Stimulated activated CD4-positive, alpha-beta T cell treated with anti-CD3 and anti-CD28 coated beads, Interleukin-1b, Interleukin-23, amount 100 ng/mL, for 1 hour (primary cell): ENCODE measurements at places on chromosomes 11 and 22.

GRCh38 chr11:27619763-27620335 lies 80.4 kb downstream of the BDNF start:
- DNase-seq: no peak

DNA sequence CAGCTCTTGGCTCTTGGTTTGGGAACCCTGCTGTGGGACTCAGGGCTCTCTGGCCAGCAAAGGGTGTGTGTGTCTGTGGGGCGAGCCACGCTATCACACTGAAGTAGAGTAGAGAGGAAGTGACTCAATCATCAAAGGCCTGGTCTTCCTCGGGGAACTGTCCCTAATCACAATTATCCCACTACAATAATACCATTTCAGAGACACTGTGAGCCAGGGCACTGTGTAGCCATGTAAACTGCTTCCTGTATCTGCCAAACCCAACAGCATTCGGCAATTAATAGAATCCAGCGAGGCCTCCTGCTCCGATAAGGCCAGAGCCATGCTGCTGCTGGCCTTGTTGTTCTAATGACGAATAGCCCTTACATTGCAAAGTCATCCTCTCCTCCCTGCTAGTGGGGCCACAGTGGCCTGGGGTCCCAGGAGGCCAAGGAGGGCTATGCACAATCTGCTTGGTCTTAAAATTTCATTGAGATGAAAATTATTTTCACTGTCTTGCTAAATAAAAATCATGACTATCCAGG lies 49.8 kb upstream of the LMO2 start:
- no peak for DNase-seq

DNA sequence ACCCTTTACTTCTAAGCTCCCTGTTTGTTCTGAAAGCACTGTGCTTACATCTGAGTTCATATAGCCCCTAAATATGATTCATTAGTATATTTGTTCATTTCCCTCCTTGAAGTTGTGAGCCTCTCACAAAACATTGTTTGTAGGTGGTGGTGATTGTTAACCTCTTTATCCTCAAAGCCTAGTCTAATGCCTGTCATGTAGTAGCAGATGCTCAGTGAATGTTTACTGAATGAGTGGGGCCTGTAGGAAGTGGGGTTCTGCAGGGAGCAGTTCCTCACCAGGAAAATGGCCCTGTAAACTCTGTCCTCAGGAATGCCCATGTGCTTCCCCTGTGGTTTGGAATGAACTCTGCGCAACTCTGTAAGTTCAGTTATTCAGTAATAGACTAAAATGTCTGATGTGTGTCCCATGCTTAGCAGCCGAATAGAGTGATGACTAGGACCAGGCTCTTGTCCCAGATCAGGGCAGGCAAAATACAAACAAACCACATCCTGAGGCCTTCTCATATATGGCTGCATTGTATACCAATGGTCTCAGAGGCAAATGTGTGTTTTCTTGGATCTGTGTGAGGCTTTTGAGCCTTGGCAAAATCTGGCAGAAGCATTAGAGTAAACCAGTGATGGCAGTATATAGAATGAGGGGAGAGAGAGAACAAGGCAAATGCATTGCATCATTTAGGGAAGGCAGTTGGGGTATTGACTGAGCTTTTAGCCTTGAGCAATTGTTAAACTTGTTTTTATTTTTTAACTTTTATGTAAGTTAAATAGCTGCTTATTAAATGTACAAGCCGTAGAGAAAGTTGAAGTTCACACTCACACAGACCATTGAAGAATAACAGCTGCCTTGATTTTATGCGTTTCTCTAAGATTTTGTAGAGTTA lies 91.4 kb upstream of the BIRC3 start:
- no peak for DNase-seq

GRCh38 chr11:47732271-47732670 lies 17.1 kb upstream of the AGBL2 start:
- DNase-seq: no peak

GRCh38 chr11:104893876-104894275 lies 4.4 kb downstream of the CASP12 start:
- DNase-seq: no peak

- DNase-seq: no peak
Measured at GRCh38 chr22:25493794-25494193, 70.7 kb upstream of the GRK3 start.

- no peak for DNase-seq
Measured at GRCh38 chr22:36934418-36935312, 21.2 kb downstream of the CSF2RB start.

DNA sequence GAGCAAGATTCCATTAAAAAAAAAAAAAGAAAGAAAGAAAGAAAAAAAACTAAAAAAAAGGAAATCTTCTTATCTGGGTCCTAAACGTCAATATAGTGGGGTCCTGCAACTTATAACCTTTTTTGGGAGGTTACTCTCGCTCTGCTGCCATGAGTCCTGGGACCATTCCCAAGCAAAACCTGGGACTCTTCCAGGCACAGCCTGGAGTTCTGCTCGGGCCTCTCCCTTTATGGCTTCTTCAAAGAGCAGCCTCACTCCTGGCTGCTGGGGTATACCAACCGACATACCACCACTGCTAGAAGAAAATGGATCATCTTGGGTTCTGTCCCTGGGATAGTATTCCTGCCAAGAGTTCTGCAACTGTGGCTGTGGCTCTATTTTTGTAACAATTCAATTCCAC lies 14.1 kb upstream of the CKAP5 start:
- DNase-seq: no peak

DNA sequence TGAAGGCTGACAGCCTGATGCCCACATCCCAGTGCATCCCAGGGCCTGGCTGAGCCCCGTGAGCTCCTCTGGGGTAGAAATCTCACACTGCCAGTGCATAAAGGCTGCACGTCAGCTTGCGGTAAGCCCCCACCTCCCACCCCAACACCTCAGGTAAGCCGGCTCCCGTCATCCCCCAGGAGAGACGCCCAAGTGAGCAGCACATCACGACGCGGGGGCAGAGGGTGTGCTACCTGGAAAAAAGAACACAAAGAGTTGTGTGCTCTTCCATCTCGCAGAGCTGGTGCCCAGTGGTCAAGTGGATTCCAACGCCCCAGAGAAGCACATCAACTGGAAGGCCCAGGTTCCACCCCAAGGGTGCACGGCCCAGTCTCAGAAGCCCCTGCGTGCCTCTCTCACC lies 50.0 kb downstream of the IGSF9B start:
- no peak for DNase-seq

DNA sequence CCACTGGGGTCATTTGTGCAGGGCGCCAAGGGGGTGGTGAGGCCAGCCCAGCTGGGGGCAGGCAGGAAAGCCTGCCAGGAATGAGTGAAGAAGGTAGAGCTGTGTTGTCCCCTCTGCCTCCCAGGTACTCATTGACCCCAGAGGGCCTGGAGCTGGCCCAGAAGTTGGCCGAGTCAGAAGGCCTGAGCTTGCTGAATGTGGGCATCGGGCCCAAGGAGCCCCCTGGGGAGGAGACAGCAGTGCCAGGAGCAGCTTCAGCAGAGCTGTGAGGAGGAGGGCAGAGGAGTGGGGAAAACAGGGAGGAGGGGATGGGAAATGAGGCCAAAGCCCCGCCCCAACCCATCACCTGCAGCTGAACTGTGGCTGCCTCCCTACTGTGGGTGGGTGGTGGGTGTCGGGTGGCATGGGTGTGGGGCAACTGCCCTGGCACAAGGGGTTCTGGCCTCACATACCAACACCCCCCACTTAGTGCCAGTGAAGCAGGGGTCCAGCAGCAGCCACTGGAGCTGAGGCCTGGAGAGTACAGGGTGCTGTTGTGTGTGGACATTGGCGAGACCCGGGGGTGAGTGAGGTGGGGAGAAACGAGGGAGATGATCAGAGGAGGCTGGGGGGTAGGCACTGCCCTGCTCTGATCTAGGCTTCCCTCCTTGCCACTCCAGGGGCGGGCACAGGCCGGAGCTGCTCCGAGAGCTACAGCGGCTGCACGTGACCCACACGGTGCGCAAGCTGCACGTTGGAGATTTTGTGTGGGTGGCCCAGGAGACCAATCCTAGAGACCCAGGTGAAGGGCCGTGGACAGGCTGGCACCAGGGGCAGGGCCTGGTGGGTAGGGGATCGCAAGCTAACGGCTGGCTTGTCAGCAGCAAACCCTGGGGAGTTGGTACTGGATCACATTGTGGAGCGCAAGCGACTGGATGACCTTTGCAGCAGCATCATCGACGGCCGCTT lies 3.0 kb downstream of the MUS81 start:
- no peak for DNase-seq

GRCh38 chr11:104484804-104485554 lies 321.0 kb upstream of the PDGFD start:
- DNase-seq: no peak

DNA sequence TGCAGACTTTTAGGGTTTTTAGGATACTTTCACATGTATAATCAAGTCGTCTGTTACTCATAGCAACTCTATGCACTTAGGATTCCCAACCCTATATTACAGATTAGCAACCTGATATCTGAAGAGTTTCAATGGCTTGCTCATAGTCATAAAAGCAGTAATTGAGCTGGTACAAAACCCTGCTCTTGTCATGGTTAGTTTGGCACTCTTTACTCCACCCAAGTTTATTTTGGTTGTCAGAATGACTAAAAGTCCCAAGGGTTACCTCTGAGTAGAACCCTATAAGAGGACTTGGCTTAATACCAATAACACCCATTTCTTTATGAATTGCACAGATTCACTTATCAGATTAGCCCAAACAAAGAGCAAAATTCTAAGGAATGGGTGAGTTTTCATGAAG lies 550.6 kb downstream of the SOX6 start:
- no peak for DNase-seq

DNA sequence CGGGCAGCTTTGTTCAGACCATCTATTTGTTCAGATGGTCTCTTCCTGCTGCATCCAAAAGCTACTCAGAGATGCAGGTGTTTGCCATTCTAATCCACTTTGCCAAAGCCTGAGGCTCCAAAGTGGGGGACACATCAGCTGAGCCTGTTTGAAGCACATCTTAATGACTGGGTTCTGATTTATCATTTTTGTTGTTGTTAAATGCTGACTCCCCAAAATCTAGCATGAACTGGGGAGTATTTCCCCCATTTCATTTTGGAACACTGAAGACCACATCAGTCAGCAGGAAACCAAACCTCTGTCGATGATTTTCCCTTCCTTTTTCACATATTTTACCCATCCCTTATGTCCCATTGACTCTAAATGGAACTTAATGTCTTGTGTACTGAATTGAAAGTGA lies 262.6 kb downstream of the NTM start:
- no peak for DNase-seq

DNA sequence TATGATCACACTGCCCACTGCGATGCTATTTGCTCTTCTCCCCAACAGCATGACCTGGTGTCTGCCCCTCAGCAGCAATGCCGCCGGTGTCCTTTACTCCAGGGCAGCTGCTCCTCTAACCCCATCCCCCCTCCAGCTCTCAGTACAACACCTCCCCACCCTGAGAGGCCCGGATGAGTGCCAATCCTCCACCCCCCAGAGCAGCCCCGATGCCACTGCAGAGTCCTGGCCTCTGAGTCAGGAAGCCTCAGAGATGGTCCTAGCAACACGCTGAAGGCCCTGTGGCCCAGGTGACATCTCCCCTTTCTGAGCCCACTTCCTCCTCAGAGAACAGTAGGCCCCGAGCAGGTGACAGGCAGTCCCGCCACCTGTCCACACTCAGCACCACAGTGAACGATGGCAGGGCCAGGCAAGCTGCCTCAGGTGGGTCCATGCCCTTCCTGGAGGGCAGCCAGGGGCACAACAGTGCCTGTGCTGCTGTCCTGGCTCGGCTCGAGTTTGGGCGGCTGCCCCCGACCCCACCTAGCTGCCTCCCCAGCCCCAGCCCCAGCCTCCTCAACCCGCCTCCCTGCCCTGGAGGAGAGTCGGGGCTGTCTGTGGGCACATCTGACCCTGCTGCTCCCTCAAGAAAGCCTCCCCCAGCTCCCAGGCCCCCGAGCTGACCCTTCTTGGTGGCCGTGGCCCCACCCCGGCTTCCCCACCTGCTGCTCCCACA lies 3.9 kb upstream of the NDUFS8 start:
- no peak for DNase-seq

DNA sequence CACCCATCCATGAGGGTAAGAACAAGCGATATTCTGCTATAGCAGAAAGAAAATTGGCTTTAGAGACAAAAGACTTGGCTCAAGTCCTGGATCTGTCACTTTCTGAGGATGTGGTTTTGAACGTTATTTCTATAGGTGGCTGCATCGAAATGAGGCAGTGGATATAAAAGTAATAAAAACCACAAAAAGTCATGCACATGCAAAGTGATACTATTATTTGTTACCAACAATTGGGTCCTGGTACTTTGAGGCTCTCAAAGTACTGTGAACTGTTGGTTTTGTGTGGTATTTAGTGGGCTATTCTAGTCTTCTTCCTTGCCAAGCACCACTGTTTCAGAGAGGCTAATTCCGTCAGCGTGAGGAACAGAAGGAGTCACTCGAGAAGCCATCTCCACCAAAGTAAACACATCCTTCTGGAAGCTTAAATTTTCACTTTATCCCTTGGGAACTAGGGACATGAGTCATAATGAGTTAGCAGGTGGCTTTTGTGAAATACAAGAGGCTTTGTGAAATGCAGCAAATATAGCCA lies 13.1 kb downstream of the UBASH3B start:
- DNase-seq: no peak

DNA sequence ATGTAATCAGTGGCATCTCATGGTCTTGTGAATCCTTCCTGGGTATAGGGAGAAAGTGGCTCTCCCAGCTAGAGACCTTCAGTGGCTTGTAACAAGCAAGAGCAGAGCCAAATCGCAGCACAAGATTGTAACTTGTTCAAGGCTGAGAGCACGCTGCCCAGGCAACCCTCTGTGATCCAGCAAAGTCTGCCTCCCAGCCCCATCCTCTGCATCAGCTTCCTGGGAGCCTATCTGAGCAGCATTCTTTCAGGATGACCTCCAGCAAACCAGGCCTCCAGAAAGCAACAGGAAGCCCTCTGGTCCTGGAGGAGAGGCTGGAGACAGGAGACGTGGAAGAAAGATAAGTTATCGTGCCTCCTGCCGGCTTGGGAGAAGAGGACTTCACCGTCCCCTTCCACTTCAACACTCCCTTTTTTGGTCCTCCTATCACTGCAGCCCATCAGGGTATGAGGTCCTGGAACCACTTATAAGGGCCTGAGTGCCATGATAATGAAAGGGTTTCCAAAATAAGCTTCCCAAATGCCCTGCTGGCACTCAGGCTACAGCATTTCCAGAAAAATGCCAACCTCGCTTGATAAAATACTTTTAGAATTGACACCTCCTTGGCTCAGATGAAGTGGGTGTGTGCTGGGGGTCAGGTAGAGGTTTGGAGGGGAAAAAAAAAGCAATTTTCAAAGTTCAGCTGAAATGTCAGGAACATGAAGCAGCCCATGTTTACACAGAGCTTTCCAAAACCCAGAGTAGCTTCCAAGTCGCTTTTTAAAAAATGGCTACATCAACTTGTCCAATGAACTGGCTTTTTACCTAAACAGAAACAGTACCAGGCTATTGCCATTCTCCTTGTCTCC lies 80.2 kb downstream of the PLEKHA7 start:
- no peak for DNase-seq

GRCh38 chr11:70210051-70210501 lies 7.0 kb downstream of the FADD start:
- DNase-seq: no peak

- no peak for DNase-seq
Measured at GRCh38 chr11:7575841-7576725, 62.3 kb downstream of the PPFIBP2 start.
